ENCODE measurements at places on chromosomes 2 and 18. TPM values are rescaled to one million over a fixed set of nuclear protein-coding genes. Genes with fewer than 3 reads are reported as not detected.

LONRF2 gene
- total RNA-seq = 0.42 TPM

LHCGR gene
- total RNA-seq = 0.73 TPM

HOXD3 gene
- total RNA-seq = not detected

GRCh38 chr18:11859903-11860407, 8.7 kb downstream of the CHMP1B start:
- no peak overlapping the region for H3K4me3 ChIP-seq
- H3K4me1 ChIP-seq = peaks cover 7% of the 10 kb centered on the region
- no peak overlapping the region for H3K27ac ChIP-seq
- no peaks in the 10 kb centered on the region for H3K27me3 ChIP-seq
- H3K36me3 ChIP-seq = no peaks in the 10 kb centered on the region

GRCh38 chr18:55078303-55078932, 119.2 kb upstream of the CCDC68 start:
- no peak for DNase-seq
- H3K27me3 ChIP-seq = no peaks in the 10 kb centered on the region
- H3K27ac ChIP-seq = no peak overlapping the region
- no peak overlapping the region for H3K4me3 ChIP-seq

FEV gene
- not detected for total RNA-seq

GRCh38 chr2:181465676-181466375, 8.6 kb downstream of the ITGA4 start:
- no peak for DNase-seq
- no peak overlapping the region for H3K27ac ChIP-seq
- H3K27me3 ChIP-seq = no peaks in the 10 kb centered on the region
- no peaks in the 10 kb centered on the region for H3K36me3 ChIP-seq

WDR35 gene
- 22.6 TPM for total RNA-seq

- H3K36me3 ChIP-seq = no peaks in the 10 kb centered on the region
- no peaks in the 10 kb centered on the region for H3K27me3 ChIP-seq
- DNase-seq = no peak
- no peak overlapping the region for H3K4me3 ChIP-seq
- H3K27ac ChIP-seq = no peak overlapping the region
Observed at GRCh38 chr2:97734061-97735051, 21.0 kb downstream of the ZAP70 start.

GRCh38 chr2:173739006-173739405, 226.2 kb downstream of the SP3 start:
- no peaks in the 10 kb centered on the region for H3K4me1 ChIP-seq
- H3K27ac ChIP-seq = no peak overlapping the region
- no peak for DNase-seq

LINC00305 gene
- total RNA-seq = not detected

GRCh38 chr2:97707362-97708047, 5.9 kb upstream of the ZAP70 start:
- H3K4me3 ChIP-seq = no peak overlapping the region
- H3K27me3 ChIP-seq = no peaks in the 10 kb centered on the region
- no peaks in the 10 kb centered on the region for H3K36me3 ChIP-seq
- no peak overlapping the region for H3K27ac ChIP-seq
- no peak for DNase-seq

TDRD15 gene
- not detected for total RNA-seq

DNA sequence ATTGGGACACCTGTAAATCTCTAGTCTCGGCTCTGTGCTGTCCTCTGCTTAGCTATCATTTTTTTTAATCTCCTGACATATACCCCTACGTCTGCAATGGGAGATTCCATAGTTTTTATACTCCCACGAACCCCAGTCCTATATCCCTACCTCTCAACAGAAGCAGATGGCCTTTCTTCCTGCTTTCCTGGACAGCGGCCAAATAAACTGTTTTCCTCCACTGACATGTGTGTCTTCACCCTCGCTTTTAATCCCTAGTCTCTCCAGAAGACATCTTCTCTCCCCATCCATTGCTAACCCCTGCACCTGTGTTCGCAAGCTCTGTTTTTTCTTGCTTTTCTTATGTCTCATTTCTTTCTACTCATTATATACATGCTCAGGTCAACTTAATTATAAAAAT, 395.4 kb downstream of the EPHA4 start:
- no peak overlapping the region for H3K27ac ChIP-seq
- no peak for DNase-seq
- no peaks in the 10 kb centered on the region for H3K4me1 ChIP-seq

VWA3B gene
- total RNA-seq = not detected

DNA sequence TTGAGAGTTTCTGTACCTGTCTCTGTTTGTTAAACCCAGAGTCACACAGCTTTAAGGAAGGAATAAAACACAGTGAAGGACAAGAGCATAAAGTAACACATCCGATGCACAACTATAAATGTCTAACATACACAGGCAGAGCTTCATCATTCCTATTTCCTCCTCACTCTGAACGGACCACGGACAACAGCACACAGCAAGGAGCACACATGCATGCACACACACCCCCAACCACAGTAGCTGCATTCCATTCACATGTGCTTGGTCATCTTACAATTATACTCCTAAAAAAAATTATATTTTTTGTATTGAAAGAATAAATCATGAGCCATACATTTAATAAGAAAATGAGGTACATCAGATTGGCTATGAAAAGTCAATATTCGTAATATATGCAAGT, 58.3 kb downstream of the ID2 start:
- no peaks in the 10 kb centered on the region for H3K36me3 ChIP-seq
- no peaks in the 10 kb centered on the region for H3K27me3 ChIP-seq
- H3K4me3 ChIP-seq = no peak overlapping the region
- no peak for DNase-seq

- no peak overlapping the region for H3K4me3 ChIP-seq
- H3K36me3 ChIP-seq = no peaks in the 10 kb centered on the region
- no peaks in the 10 kb centered on the region for H3K27me3 ChIP-seq
- no peaks in the 10 kb centered on the region for H3K4me1 ChIP-seq
- H3K27ac ChIP-seq = no peak overlapping the region
Observed at GRCh38 chr18:52844323-52844722, 504.3 kb downstream of the DCC start.

DNA sequence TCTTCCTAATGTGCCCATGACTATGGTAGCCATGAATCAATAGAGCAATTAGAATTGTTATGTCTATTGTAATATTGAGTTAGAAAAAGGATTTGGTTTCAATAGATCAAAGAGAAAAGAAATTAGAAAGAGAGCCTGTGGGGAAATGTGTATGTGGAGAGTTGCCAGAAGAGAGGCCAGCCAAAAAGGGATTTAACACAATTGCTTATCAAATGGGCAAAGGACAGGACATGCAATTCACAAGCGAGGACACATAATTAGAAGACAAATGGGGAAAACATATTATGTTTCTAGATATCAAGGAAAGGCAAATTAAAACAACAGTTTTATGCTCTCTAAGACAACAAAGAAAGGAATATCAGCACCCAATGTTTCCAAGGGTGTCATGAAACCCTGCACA, 403.2 kb upstream of the KLHL29 start:
- no peak overlapping the region for H3K4me3 ChIP-seq
- no peaks in the 10 kb centered on the region for H3K27me3 ChIP-seq
- no peak overlapping the region for H3K27ac ChIP-seq
- H3K36me3 ChIP-seq = no peaks in the 10 kb centered on the region
- H3K4me1 ChIP-seq = no peaks in the 10 kb centered on the region

SLC16A14 gene
- total RNA-seq = 2.1 TPM

- no peak for DNase-seq
- no peak overlapping the region for H3K27ac ChIP-seq
- no peaks in the 10 kb centered on the region for H3K27me3 ChIP-seq
- H3K4me1 ChIP-seq = no peaks in the 10 kb centered on the region
Observed at GRCh38 chr2:233303252-233303651, 4.4 kb upstream of the SAG start.

- H3K4me3 ChIP-seq = no peak overlapping the region
- H3K27me3 ChIP-seq = no peaks in the 10 kb centered on the region
- no peak for DNase-seq
- H3K36me3 ChIP-seq = no peaks in the 10 kb centered on the region
Observed at GRCh38 chr2:43054367-43054766, 172.0 kb downstream of the ZFP36L2 start.

DNA sequence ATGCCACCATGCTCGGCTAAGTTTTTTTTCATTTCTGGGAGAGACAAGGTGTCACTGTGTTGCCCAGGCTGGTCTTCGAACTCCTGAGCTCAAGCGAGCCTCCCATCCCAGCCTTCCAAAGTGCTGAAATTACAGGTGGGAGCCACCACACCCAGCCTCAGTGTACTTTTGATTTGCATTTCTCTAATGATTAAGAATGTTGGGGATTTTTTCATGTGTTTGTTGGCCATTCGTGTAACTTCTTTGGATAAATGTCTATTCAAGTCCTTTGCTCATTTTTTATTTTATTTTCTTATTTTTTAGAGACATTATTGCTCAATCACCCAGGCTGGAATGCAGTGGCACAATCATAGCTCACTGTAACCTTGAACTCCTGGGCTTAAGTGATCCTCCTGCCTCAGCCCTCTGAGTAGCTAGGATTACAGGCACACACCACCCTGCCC, 73.1 kb downstream of the TMEM185B start:
- H3K27ac ChIP-seq = no peak overlapping the region
- H3K4me3 ChIP-seq = no peak overlapping the region
- DNase-seq = no peak
- no peaks in the 10 kb centered on the region for H3K27me3 ChIP-seq
